Stimulated activated CD8-positive, alpha-beta memory T cell treated with anti-CD3 and anti-CD28 coated beads, Interleukin-7, amount 100 ng/mL, for 1 hour (primary cell): ENCODE measurements at places on chromosomes 6 and 20.

- no peak for DNase-seq
These were observed 154.9 kb upstream of the BMP2 start for GRCh38 chr20:6612606-6612923.

DNA sequence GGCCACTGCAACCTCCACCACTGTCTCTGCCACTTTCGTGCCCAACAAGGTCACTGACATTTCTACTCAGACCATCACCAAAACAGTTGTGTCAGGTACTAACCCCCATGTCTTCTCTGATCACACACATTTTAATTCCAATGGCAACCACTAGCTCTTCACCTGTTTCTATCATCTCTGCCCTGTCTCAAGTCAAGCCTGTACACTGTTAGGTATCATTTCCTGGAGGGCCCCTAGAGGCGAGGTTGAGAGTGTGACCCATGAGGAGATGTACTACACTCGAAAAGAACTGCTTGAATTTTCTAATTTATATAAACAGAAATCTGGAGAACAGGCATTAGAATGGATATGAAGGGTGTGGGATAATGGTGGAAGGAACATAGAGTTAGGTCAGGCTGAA is 17.4 kb upstream of the MUC21 start:
- no peak for DNase-seq

GRCh38 chr20:34927736-34928135 is 27.9 kb downstream of the GSS start:
- no peak for DNase-seq

- no peak for DNase-seq
These were observed 311.1 kb downstream of the C6orf118 start for GRCh38 chr6:164998297-164998696.

DNA sequence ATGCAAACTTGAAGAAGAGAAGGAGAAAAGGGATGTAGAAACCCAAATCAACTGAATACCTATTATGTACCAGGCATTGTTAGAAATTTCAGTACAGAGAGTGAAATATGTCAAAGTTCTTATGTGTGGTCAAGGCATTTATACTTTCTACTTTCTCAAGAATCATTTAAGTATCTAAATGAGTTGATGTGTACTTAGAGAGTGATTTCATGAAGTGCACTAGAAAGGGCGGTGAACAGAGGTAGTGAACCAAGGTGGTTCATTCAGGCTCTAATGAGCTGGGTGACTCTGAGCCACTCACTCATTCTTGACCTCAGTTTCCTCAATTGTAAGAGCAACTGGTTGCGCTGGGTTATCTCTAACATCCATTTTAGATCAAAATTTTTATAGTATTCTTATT is 3.3 kb downstream of the PDE7B start:
- DNase-seq, result no peak

DNA sequence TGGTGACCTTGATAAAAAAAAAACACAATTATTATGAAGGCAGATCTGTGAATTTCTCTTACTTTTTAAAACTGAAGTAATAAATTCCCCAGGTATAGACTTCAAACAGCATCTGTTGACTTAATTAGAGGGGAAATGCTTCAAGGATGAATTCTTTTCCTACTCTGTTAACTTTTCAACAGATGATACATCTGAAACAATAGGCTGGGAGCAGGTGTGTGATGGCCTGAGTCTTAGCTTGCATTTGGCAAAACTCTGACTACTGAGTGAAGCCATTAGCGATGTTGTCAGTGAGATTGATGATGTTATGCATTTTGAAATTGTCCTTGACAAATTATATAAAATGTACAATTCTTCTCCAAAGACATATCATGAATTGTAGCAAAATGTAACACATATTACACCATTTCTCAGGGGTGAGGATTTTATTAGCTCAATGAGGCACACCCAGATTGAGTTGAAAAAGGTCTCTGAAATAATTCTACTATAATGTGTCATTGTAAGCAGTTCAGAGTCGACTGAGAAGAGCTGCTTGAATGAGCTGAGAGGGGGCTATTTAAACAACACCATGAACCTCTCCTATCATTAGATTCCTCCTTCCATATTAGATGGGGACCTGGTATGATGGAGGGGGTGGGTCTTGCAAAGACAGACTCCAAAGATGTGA is 39.6 kb upstream of the OGFRL1 start:
- no peak for DNase-seq

DNA sequence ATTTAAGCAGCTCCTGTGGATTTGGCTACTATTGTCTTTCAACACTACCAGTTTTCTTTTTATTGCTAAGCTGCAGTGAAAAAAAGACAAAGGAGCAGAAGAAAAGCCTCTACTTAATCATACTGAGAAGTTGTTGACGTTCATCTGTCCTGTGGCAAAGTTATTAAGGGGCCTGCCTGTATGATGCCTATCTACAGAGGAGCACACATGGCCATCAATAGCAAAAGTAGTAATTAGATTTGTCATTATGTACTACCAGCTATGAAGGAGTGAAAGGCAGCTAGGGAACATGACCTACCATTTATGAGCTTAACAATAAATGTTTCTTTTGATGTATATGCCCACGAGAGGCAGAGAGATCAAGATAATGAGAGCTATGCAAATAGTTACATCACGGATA is 620.9 kb downstream of the PHF3 start:
- no peak for DNase-seq

DNA sequence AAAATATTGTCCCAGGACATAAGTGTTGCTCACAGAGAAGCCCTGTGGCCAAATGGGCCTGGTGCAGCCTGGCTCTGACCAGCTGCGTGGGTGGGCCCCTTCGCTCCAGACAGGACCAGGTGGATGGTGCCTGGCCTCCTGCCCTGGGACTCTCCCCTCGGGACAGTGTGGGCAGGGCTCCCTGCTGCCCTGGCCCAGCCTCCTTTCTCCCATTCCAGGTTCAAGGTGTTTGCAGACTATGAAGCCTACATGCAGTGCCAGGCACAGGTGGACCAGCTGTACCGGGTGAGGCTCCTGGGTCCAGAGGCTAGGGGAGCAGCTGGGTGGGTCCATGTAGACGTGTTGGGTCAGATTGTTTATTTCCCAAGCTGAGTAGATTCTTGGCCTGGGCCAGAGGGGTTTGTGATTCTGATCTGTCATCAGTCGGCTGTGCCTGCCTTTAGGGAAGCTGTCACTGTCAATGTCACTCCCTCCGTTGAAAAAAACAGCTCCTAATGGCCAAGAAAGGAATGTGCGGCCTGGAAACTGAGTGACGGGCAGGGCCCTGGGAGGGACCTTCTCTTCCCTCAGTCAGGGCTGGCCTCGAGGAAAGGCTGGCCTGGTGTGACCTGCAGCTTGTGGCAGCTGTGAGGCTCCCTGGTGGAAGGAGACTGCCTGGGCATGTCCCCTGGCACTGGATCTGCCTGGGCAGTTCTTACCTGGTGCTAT is 47.7 kb downstream of the PYGB start:
- no peak for DNase-seq

DNA sequence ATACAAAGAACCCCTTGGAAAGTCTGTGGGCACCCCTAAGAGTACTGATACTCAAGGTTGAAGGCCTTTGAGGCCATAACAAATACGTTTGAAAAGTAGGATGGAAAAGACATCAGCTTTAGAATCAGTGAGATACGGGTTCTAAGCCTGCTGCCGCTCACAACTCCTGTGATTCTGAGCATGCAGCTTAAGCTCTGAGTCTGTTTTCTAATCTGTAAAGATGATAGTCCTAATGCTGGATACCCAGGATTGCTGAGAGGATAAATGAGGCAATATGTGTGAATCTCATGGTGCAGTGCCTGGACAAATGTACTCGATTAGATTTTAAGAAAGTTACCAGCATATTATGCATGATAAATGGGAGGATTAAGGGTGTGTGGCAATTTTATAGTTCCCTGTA is 321.0 kb upstream of the HSF2 start:
- DNase-seq, result no peak

DNA sequence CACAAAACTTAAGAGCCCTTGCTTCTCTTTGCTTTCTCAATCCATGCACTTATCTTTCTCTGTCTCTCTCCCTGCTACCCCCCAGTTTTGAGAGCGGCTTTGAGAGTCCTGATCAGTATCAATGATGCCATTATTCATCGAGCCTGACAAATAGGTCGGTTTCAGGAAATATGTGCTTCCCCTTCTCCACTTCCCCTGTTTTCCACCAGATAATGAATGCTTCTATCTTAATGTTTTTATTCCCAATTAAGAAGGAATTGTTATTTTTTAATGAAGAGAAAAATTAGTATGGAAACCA is 117.7 kb downstream of the KIF13A start:
- DNase-seq, result no peak

- no peak for DNase-seq
These were observed 75.7 kb upstream of the BHLHE23 start for GRCh38 chr20:63082308-63082938.

GRCh38 chr20:11993886-11994461 is 76.3 kb downstream of the BTBD3 start:
- no peak for DNase-seq

GRCh38 chr6:41646026-41646795 is 7.9 kb downstream of the MDFI start:
- no peak for DNase-seq

DNA sequence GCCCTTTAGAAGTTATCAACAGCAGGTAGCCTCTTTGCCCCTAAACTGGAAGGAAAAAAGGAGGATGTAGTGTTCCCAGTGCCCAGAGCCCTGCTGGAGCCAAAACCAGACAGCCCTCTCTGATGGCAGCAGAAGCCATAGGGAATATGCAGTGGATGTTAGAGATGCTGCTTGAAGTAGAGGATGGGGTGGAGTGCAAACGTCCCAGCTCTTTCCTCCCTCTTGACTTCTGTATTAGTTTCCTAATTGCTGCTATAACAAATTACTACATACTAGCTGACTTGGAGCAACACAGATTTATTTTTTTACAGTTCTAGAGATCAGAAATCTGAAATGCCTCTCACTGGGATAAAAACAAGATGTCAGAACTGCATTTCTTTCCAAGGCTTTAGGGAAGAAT is 12.5 kb upstream of the CD2AP start:
- no peak for DNase-seq

GRCh38 chr6:134145786-134146185 is 93.4 kb upstream of the SLC2A12 start:
- DNase-seq, result no peak

GRCh38 chr6:79064635-79065034 is 13.4 kb downstream of the PHIP start:
- no peak for DNase-seq
